ENCODE measurements at places on chromosomes 7 and 10. TPM values are rescaled to one million over a fixed set of nuclear protein-coding genes. Genes with fewer than 3 reads are reported as not detected.

Gene NPY4R2
- 15.2 TPM for total RNA-seq

Gene HHEX
- total RNA-seq, result 12.5 TPM

Gene LOXL4
- total RNA-seq, result 1.6 TPM

Gene TUBB8
- total RNA-seq, result not detected

Gene TOMM7
- total RNA-seq, result 428 TPM

Gene CADPS2
- 0.08 TPM for total RNA-seq

Gene CPED1
- total RNA-seq, result not detected

Gene VIPR2
- not detected for total RNA-seq

Gene MSS51
- total RNA-seq, result 0.41 TPM

Gene AZGP1
- total RNA-seq, result not detected

All from A549 treated with RU486 at 1 μM for 4 hours (cell line).